ENCODE measurements at places on chromosomes 2 and 18.

GRCh38 chr2:158815166-158815565 is 20.0 kb downstream of the DAPL1 start:
- no peak for DNase-seq

DNA sequence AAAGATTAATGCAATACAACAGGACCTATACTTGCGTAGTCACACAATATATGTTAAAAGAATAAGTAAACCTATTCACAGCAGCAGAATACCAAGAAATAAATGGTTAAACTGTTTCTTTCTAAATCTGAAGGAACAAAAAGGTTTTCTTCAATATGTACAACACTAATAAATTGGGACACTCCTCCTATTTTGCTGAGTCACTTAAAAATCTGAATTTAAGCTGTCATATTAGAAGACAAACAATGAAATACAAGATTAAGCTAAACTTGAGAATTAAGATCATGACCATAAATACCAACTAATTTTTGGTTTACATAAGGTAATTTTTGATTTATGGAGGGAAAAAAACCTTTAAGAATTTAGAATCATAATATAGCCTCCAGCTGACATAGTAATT is 92.8 kb downstream of the ARHGEF33 start:
- no peak for DNase-seq

- DNase-seq = no peak
Observed at GRCh38 chr2:71498261-71498701, 44.9 kb downstream of the DYSF start.

GRCh38 chr18:36127836-36128529 is 1.2 kb downstream of the SLC39A6 start:
- DNase-seq = no peak

DNA sequence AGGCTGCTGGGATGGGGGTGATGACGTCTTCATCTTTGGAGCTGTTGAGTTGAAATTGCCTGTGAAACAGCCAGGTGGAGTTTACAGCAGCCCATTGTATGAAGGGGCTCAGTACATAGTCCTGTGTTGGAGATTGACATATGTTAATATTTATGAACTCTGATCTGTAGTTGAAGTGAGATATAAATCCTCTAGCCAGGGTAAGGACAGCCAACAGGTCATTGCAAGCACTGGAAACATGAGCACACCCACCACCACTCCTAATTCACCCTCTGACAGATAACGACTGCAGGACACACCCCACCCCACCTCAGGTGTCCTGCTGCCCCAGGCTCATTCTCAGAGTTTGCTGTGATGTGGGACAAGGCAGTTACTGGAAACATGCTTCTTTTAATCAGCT is 112.4 kb upstream of the TRIB2 start:
- DNase-seq = no peak

DNA sequence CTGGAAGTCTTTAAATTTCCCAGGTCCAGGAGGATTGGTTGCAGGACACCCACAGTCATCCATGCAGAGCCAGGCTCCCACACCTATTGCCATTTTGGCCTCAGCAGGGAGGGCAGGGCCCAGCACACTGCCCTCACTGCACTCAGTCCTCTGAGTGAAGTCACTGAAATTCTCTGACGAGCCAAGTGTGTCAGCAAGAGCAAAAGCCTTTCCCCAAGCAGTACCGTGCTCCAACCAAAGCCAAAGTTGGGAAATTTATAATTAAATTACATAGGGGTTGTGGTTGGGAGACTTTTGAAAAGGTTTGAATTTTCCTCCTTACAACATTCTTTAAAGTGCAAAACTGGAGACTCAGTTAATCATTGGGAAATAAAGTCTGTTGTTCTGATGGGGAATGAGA is 98.5 kb upstream of the CD226 start:
- DNase-seq = no peak

DNA sequence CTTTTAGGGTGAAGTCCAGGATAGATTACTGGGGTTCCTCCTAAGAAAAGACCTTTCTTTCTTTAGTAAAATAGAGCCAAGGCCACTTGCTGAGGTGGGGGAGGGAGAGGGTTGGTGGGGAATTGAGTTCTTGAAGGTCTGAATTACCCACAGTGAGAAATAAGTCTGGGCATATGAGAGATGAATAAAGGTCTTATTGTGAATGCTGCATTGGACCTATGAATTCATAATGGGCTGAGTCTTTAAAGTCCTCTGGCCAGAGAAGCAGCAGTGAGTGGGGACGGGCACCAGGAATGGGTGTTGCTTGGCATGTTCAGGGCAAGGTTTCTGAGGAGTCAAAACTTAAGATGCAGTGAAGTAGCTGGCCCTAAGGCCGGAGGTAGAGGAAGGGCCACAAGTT is 10.5 kb downstream of the MAPRE3 start:
- DNase-seq = no peak

GRCh38 chr18:13101659-13102197 is 110.6 kb downstream of the CEP192 start:
- DNase-seq = no peak

GRCh38 chr2:224817676-224818075 is 101.5 kb upstream of the CCDC195 start:
- no peak for DNase-seq

DNA sequence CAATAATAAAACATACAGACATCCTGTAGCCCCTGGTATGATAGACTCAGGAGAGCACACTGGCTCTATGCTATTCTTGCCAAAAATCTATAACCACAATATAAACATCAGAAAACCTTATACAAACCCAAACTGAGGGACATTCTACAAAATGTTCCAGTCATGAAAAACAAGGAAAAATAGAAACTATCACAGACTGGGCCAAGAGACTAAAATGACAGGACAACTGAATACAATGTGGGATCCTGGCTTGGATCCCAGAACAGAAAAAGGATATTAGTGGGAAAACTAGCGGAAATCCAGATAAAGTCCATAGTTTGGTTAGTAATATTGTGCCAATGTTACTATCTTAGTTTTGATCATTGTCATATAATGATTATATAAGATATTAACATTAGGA is 29.6 kb upstream of the EPAS1 start:
- no peak for DNase-seq

- no peak for DNase-seq
Observed at GRCh38 chr2:140657657-140658056, 1473.2 kb downstream of the LRP1B start.

- peak; percentile 54 for DNase-seq
Observed at GRCh38 chr2:241123816-241124536, 21.9 kb upstream of the MTERF4 start.

GRCh38 chr2:191321861-191322662 is 76.9 kb downstream of the MYO1B start:
- DNase-seq = peak; percentile 16

GRCh38 chr2:234650911-234651310 is 154.0 kb upstream of the ARL4C start:
- no peak for DNase-seq

DNA sequence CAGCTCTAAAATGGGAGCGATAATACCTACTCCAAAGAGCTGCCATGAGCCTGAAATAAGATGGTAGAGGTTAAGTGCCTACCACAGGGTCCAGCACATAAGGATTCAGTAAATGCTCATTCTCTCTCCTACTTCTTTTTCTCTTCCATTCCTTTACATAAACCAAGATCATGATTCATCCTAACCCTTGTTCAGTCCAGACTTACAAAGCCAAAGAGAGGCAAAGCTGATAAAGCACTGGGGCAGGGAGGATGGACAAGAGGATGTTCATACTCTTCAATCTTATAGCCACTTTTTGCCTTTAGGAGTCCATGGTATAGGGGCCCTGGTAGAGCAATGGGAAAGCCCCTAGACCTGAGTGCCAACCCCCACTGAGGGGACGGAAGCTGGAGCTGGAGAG is 75.6 kb upstream of the PKDCC start:
- no peak for DNase-seq

DNA sequence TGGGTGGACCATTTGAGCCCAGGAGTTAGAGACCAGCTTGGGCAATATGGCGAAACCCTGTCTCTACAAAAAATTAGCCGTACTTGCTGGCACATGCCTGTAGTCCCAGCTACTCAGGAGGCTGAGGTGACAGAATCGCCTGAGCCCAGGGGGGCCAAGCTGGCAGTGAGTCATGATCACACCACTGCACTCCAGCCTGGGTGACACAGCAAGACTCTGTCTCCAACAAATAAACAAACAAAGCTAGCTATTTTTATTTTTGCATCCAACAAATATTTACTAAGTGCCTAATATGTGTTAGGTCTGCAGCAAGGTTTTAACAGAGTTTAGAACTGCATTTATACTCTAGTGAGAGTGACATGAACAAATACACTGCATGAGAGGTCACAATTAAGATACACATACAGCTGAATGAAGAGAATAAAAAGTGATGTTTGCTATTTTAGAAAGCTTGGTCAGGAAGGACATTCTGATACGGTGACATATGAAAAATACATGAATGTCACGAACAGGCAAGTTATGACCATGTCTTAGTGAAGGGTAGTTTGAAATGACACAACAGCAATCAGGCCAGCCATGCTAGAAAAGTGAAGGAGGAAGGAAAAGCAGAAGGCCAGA is 83.2 kb upstream of the FRZB start:
- no peak for DNase-seq

GRCh38 chr2:289362-290089 is 1.6 kb upstream of the ALKAL2 start:
- no peak for DNase-seq

DNA sequence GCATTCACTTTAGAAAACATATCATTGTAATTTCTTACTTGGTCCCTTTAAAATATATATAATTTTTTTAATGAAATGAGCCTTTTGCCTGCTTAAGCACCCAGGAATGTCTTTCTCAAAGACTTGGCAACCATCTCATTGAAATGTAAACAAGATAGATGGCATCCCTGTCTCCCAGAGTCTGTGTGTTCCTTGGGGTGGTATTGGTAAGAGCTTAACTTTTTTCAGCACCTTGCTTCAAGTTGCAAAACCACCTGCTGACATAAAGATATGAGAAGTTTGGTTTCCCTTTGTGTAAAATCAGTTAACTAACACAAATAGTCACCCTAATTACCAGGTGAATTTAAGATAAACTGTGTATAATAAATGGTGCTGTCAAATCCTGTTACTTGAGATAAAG is 266.9 kb downstream of the DSC3 start:
- no peak for DNase-seq

GRCh38 chr2:76280686-76281085 is 570.0 kb upstream of the GCFC2 start:
- DNase-seq = no peak

GRCh38 chr2:184030245-184030644 is 568.1 kb upstream of the ZNF804A start:
- no peak for DNase-seq

- DNase-seq = no peak
Observed at GRCh38 chr2:133591164-133591563, 22.9 kb upstream of the NCKAP5 start.

- no peak for DNase-seq
Observed at GRCh38 chr2:55106148-55106547, 55.9 kb upstream of the RTN4 start.

GRCh38 chr2:177598326-177599138 is 206.0 kb downstream of the AGPS start:
- DNase-seq = no peak

DNA sequence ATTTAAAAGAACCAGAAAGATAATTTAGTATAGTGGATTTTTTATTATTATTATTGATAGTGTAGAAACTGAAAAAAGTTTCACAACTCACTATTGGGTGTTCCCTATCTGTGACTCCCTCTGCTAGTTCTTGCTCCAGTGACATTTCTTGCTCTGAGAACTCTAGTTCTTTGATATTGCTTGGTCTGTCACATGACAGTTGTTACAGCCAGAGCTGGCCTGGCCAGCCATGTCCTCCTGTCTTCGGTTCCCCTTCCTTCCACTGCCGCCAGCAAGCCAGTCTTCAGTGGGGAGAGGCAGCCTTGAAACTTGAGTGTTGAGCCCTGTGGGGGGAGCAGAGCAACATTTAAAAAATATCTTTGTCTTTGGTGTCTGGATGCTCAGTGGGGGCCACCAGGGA is 7.6 kb upstream of the THOC1 start:
- DNase-seq = no peak

DNA sequence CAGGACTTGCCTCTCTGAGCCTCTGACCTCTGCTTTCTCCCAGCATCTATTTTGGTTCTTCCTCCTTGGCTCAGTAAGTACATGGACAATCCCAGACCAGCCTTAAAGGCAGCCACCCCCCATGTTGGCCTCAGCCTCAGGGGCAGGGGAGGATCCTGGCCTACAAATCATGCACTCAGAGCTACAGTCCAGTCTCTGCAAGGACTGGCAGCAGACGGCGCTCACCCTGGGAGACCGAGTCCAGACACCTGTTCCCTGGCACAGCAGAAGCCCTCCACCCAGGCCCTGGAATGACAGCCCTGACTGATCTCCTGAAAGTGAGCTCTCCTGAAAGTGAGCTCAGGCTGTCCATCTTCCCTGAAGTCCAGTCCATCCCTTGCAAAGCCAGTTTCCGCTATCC is 25.7 kb upstream of the PTPN4 start:
- no peak for DNase-seq

GRCh38 chr18:48694295-48694694 is 155.5 kb downstream of the CTIF start:
- DNase-seq = no peak

DNA sequence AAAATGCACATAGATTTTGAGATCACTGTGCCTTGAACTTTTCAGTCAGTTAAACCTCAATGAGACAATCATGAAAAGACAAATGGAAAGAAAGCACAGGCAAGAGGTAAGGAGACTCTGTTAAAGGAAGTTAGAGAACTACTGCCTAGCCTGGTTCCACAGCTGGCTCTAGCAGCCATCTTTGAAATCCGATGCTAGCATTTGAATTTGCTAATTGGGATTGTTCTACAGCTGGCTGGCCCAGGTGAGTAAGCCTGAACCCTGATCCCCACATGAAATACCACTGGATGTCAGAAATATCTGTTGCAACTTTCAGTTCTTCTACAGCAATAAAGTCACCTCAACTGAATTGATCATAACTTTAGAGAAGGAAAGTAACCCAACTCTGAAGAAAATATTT is 315.2 kb upstream of the CHAC2 start:
- no peak for DNase-seq

- DNase-seq = no peak
Observed at GRCh38 chr2:144701259-144701658, 181.3 kb upstream of the ZEB2 start.

DNA sequence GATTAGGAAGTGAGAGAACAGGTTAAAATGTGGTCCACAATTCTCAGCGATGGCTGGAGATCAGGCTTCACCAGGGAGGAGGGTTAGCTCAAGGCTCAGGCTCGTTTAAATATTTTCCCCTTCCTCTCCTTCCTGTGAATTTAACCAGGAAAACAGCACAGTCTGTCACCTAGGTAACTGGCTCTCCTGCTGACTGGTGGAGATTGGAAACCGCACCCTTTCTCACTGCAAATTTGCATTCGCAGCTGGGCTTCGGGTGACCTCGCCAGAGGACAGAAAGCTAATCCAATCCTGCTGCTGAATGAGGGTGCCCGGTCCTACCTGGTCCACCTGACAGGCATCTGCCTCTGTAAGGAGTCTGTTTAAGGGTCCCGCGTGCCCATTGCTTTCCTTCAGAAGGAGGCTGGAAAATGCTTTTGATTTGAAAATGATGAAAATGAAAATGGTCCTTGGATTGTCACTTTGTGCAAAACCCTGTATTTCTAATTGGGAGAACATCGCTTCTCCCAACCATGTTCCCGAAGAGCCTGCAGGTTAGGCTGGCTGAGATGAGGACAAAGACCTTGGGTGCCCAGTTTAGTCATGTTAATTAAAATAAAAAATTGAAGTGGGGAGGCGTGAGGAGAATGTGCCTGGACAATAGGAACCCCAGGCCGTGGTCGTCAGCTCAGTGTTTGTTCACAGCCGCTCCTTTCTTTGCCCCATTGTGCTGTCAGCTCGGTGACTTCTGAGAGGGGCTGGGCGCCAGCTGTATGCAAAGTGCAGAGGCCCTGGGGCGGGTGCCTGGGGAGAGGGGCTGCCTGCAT is 43.4 kb upstream of the MTCL1 start:
- no peak for DNase-seq

Data from CD4-positive, alpha-beta T cell treated with Interleukin-6 at 100 ng/mL for 8 hours (primary cell).